ENCODE measurements at places on chromosomes 13 and 19.
A peak's percentile ranks its signal among the peaks of the same experiment; 100 is the strongest.

DNA sequence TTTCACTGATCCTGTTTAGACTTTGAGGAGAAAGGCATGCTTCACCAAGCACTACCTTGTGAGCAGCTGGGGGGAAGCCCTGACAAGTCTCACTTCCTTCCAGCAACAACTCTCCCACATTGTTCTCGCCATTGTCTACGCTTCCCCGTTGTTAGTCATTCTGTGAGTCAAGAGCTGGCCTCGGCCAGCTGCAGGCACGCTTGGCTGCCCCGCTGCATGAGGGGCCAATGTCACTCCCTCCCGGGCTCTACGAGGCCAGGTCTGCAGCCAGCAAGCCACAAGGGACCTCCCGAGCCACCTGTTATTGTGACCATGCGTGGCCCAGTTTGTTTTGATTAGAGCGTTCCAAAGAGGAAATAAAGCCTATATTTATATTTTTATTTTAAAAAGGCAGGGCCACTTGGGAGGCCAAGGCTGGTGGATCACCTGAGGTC lies 220.9 kb downstream of the FOXO1 start:
- DNase-seq: peak; percentile 60

DNA sequence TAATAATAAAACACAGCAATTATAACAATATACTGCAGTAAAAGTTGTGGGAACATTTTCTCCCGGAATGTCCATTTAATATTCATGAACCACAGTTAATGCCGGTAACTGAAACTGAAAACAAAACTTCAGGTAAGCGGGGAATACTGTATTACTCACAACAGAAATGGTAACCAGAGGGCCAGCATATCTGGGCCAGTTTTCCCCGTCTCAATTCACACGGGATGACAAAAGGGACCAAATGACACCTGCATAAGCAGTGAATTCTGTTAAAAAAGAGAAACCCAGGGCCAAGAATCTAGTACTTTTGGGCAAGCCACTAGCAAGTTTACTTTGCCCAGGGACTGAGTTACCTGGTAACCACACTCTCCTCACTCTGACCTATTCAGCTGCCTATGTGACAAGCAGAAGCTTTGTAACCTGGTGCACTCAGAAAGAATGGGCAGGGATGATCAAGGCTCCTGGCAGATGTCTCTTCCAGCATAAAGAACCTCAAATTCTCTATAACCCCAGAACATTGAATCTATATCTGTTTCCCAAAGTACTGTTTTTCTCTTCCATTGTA lies 1171.2 kb downstream of the DIAPH3 start:
- DNase-seq: no peak

- DNase-seq: no peak
Observed at GRCh38 chr13:73369095-73369494, 310.3 kb downstream of the KLF5 start.

- DNase-seq: peak; percentile 59
Observed at GRCh38 chr19:15418231-15418578, 583 bp downstream of the AKAP8L start.

- peak; percentile 89 for DNase-seq
Observed at GRCh38 chr13:73870970-73871935, 263.0 kb downstream of the KLF12 start.

DNA sequence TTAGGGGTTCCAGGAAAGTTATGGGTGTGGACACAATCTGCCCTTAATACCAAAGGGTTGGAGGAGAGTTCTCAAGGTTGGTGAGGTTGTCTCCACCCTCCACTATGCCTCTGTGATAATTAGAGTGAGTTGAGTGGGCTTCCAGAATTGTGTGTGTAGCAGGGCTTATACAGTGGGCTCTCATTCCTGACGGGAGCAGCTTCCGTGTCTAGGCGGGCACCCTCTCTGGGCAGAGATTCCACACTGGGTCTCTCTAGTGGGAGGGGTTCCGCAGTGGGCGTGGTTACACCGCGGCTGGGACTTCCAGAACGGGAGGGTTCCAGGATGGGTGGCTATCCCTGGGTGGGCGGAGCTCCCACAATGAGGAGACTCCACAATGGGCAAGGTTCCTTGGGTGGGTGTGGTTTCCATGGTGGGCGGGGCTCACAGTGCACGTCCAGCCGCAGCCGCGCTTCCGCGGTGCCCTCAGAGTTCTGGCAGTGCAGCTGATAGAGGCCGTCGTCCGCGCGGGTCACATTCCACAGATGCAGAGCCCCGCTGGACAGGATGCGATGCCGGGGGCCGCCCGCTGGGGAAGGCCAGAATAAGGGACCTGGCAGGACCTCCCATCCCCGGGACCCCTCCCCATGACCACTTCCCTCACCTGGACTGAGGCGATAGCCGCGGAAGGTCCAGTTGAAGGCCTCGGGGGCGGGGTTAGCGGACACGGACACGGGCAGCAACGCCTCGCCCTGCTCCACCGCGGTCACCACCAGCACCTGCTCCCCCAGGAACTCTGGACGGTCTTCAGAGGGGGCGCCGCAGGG lies 8.4 kb downstream of the NPHS1 start:
- peak; percentile 17 for DNase-seq

- no peak for DNase-seq
Observed at GRCh38 chr19:17441241-17442021, 7.0 kb downstream of the TMEM221 start.

DNA sequence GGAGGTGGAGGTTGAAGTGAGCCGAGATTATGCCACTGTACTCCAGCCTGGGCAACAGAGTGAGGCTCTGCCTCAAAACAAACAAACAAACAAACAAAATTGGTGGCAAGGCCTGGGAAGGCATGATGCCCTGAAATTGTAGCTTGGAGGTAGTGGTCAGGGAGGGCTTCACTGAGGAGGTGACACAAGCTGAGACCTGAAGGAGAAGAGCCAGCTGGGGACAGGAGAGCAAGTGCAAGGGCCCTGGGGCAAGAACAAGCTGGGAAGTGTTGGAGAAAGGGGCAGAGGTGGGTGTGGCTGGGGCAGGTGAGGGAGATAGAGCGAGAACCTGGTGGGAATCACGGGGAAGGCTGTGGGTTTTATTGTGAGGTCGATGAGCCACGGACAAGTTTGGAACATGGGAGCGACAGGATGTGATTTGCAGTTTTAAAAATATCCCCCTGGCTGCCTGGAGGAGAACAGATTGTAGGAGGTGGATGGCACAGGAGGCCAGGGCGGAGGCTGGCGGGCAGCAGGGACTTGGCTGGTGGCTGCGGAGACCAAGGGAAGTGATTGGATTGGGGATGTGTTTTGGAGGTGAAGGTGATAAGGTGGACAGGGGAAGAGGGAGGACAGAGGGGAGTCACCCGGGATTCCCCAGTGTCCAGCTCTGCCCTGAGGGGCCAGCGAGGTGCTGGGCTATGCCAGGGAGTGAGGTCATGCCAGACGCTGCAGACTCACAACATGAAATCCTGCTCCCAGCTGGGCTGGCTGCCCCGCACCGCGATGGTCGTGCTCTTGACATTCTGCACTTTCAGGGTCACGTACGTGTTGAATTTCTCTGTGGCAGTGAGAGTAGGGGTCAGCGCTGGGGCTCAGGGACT lies 14.0 kb downstream of the UNC13A start:
- no peak for DNase-seq

GRCh38 chr13:71661921-71662320 lies 205.1 kb downstream of the DACH1 start:
- peak; percentile 2 for DNase-seq

GRCh38 chr13:88281841-88282240 lies 610.7 kb downstream of the SLITRK5 start:
- DNase-seq: no peak

GRCh38 chr13:23771956-23772355 lies 117.2 kb downstream of the MIPEP start:
- DNase-seq: no peak

DNA sequence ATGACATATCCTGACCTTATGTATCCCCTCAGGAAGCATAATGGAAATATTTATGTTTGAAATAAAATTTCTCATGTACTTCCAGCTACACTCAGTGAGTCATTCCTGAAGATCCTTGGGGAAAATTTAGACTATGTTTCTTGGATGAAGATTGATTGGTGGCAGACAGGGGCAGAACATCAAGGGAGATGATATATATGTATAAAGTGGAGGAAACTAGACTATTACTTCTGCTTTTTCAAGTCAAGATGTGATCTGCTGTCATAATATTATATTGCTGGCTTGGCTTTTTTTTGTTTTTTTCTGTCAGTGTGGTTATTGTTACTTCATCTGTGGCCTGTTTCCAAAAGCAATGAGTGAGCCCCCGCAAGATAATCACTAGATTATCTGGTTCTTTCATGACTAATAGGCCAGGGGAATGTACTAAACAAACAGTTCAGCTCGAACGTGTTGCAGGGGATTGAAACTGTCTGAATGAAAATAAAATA lies 87.2 kb upstream of the TNFSF11 start:
- DNase-seq: peak; percentile 96

DNA sequence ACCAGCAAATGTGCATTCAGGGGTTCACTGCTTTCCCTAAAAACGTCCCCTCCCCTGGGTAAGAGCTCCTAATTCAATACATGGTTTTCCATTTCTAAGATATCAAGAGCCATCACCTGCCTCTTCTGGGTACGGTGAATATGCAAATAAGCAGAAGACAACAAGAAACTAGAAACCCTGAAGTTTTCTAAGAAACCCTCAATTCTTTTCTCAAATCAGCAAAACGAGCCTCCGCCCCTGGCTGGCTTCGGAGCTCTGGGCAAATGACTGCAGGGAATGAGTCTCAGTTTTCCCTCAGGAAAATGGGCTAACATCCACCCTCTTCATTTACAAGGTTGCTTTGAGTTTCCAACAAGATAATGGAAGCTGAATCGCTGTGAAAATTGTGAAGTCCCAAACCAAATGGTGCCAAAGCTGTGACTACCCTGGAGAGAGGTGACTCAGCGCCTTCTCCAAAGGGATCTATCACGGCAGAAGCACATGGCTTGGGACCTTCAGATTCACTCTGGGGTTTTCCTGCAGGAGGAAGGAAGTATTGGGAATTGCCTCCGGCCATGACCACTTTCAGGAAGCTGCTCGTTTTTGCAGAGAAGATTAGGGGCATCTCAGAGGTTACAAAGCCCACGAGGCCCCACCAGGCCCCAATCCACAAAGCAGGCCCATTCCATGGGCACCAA lies 26.6 kb downstream of the KLF2 start:
- DNase-seq: peak; percentile 65

DNA sequence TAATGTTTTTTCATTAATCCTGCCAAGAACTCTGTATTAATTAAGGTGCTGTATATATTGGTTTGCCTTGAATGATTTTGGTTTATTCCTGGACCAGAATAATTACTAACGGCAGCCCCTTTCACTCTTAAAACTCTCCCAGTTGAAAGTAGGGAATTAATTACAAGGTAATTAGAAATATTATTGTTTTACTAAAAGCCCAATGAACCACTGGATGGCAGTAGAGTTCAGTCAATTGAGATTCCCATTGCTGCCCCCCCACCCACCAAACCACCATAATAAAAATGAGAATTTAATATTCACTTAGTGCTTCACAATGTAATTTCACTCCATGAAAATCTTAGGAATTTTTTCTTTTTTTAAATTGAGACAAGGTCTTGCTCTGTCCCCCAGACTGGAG lies 13.7 kb downstream of the WBP4 start:
- peak; percentile 32 for DNase-seq

GRCh38 chr19:44512326-44513298 lies 12.3 kb upstream of the ZNF180 start:
- DNase-seq: peak; percentile 20

DNA sequence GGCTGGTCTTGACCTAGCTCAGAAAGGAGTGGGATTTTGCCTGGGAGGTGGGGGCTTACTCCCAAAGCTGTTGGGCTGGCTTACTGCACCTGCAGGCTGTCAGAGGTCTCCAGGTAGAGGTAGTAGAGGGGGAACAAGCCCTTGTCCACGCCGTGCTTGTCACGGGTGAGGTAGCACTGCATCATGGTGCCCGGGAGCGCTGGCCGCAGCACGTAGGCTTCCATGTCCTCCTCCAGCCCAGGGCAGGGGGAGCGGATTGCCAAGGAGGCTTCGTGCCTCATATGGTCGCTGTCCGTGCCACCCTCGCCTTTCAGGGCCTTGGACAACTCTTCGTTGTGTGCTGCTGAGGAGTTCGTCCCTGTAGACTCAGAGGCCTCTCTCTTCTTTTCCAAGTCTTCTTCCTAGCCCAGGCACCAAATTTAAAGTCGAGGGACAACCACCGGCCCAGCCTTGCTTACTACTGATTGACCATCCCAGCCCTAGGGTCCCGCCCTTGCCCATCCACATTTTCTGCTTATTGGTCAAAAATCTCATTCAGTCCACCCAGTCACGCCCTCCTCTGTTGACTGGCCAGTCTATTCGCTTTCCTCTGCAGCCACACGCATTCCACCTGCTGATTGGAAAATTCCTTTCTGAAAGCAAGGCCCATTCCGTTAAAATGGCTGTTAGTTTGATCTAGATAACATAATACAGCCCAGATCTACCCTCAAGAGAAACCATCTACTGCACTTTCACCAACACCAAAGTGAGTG lies 10.5 kb downstream of the TULP2 start:
- no peak for DNase-seq

DNA sequence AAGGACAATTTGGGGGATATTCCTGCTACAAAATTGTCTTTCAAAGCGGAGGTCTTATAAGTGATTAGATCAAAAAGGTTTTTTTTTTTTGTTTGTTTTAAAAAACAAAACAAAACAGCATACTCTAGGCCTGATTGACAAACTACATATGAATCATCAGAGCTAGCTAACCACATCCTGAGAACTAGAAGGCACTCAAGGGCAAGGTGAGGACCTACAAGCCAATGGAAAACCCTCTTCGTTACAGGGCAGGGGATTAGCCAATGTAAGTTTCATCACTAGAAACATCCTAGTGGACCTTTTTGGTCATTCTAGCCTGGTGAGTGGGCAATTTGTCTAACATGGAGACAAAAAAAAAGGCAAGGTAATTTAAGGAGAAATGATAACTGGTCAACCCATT lies 428.6 kb downstream of the RFC3 start:
- DNase-seq: no peak

DNA sequence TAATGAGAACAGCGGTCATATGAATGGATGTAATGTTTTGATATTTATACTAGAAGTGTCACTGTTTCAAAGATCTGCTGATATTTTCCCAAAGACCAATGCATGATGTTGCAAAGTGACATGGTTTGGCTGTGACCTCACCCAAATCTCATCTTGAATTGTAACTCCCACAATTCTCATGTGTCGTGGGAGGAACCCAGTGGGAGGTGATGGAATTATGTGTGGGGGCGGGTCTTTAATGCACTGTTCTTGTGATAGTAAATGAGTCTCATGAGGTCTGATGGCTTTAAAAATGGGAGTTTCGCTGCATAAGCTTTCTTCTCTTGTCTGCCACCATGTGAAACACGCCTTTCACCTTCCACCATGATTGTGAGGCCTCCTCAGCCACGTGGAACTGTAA lies 98.3 kb downstream of the AKAP11 start:
- no peak for DNase-seq

GRCh38 chr13:98476538-98476966 lies 100.4 kb downstream of the STK24 start:
- DNase-seq: peak; percentile 96

GRCh38 chr13:25958986-25959385 lies 92.8 kb downstream of the SHISA2 start:
- DNase-seq: no peak

GRCh38 chr13:34035676-34036325 lies 217.9 kb downstream of the RFC3 start:
- peak; percentile 65 for DNase-seq
